CD8-positive, alpha-beta memory T cell (primary cell): ENCODE measurements at places on chromosomes 16 and 17. TPM values are rescaled to one million over a fixed set of nuclear protein-coding genes. Genes with fewer than 3 reads are reported as not detected.

Gene CEP95
- 43.5 TPM for total RNA-seq

Gene PRSS21
- 8.8 TPM for total RNA-seq

Gene ZFP90
- 24.3 TPM for total RNA-seq

Gene TLCD3B
- 0.84 TPM for total RNA-seq

Gene LGALS9C
- total RNA-seq: not detected

Gene CD300E
- total RNA-seq: not detected

Gene NAT9
- total RNA-seq: 42.7 TPM

Gene GDPD3
- 4.7 TPM for total RNA-seq

Gene TNFRSF17
- not detected for total RNA-seq

Gene NT5C3B
- 48.5 TPM for total RNA-seq

Gene KRT16
- not detected for total RNA-seq

Gene SPN
- total RNA-seq: 144 TPM

Gene KREMEN2
- total RNA-seq: not detected
